Bronchial smooth muscle cell (primary cell): ENCODE measurements at places on chromosomes 7 and 10. TPM values are rescaled to one million over a fixed set of nuclear protein-coding genes. Genes with fewer than 3 reads are reported as not detected.

The ECD gene
- total RNA-seq = 16.7 and 18.1 TPM in 2 replicates

The ZNF488 gene
- 0.34 TPM in 1 of 2 replicates, not detected in the other for total RNA-seq

The SLC26A3 gene
- not detected in 2 replicates for total RNA-seq

The LIPM gene
- not detected in 2 replicates for total RNA-seq

The RARRES2 gene
- 2.4 and 11.5 TPM in 2 replicates for total RNA-seq

The CLDN4 gene
- total RNA-seq = 0.32 and 0.43 TPM in 2 replicates

The NKX2-3 gene
- total RNA-seq = not detected in 2 replicates

The RASA4B gene
- total RNA-seq = 3.2 and 4.6 TPM in 2 replicates

The SEMA4G gene
- total RNA-seq = 0.43 and 1.6 TPM in 2 replicates

The SPAG6 gene
- not detected in 2 replicates for total RNA-seq

The RNF133 gene
- total RNA-seq = 0.16 and 0.34 TPM in 2 replicates

The CTAGE15 gene
- 0.09 TPM in 1 of 2 replicates, not detected in the other for total RNA-seq

The LRMDA gene
- 0.77 and 3.8 TPM in 2 replicates for total RNA-seq

The XRCC2 gene
- total RNA-seq = 0.26 and 0.47 TPM in 2 replicates

The SGMS1 gene
- total RNA-seq = 28.2 and 50.9 TPM in 2 replicates
